Stimulated activated CD8-positive, alpha-beta memory T cell treated with anti-CD3 and anti-CD28 coated beads, Interleukin-7, amount 100 ng/mL, for 1 hour (primary cell): ENCODE measurements at places on chromosomes 11 and 22.

- DNase-seq: no peak
Measured at GRCh38 chr11:115659061-115659963, 155.1 kb upstream of the CADM1 start.

GRCh38 chr11:96293598-96294021, 49.4 kb downstream of the MAML2 start:
- DNase-seq: no peak

GRCh38 chr11:80155412-80156017, 714.7 kb upstream of the TENM4 start:
- no peak for DNase-seq

- no peak for DNase-seq
Measured at GRCh38 chr11:8040261-8040920, 40.6 kb upstream of the TUB start.

DNA sequence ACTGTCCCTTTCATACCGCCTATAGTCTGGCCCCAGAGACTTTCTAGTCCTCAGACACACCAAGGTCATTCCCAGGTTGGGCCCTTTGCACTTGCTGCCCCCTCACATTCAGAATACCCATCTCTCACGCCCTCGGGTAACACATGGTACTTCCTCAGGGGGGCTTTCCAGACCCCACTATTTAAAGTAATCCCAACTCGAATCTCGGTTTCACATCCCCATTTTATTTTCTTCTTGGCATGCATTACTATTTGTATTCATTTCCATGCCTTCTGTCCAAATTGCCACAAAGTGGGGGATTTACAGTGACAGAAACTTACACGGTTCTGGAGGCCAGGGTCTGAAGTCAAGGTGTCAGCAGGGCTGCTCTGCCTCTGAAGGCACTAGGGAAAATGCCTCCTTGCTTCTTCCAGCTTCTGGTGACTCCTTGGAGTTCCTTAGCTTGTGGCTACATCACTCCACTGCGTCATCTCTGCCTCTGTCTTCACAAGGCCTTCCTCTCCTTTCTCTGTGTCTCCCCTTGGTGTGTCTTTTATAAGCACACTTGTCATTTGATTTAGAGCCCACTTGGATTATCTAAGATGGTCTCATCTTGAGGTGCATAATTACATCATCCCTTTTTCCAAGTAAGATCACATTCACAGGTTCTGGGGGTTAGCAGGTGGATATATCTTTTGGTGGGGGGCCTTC, 15.1 kb downstream of the RCN1 start:
- DNase-seq: no peak

DNA sequence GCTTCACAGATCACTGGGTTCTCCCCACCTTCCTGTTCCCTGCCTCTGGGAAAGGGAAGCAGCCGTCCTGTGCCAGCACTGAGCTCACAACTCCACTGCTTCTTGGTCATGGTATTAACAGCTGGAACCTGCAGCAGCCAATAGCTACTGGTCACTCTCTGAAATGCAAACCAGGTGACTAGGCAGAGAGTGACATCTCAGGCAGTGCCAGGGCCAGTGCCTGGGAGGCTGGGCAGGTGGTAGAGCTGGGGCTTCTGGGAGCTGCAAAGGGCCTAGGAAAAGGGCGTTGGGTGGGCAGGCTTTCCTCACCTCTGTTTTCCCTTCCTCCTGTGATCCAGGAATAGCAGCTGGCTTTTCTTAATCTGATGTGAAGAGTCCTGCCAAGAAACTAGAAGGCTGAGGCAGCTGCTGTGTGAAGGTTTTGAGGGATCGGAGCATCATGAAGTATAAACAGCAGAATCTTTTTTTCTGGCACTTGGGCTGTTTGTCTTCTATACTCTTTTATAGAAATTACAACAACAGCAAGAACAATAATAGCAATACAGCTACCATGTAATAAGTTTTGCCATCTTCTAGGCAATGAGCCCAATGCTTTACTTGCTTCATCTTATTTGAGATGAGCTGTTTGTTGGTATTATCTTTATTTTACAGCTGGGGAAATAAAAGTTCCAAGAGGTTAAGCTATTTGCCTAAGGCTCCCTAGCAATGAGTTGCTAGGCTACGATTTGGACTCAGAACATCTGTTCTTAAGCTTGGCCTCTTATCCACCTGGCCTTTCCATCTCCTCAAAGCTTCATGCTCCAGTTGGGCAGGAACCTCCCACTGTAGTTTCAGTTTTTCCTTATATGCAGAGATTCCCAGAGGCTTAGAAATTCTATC, 22.0 kb upstream of the CD44 start:
- DNase-seq: no peak

DNA sequence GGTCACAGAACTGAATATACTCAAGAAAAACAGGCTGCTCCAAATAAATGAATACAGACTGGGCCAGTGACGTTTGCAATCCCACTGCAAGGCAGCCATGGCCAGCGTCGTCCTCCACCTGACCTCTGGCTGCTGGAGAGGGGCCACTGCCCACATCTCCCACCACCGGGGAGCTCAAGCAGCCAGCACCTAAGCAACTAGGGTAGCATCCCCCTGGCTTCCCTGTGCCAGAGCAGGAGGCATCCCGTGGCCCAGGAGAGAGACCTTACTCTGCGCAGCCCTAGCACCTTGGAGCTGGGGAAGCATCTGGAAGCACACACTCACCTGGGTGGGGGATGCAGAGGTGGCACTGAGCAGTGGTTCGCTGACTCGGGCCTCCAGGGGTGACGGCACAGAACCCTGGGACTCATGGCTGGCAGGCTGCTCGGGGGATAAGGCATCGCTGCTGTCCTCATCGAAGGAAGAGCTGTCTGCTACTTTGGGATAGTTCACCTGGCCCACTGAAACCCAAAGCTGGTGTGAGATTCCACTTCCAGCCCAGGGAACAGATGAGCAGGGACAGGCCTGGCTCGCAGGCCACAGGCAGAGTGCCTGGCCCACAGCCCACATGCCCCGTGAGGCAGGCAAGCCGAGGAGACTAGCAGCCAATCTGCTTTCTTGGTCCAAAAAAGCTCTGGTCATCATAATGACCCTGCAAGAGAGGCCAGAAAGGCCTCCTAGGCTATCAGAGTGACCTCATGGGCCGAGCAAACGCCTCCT, 53.7 kb downstream of the SGSM3 start:
- DNase-seq: no peak

GRCh38 chr11:134762248-134763029, 350.4 kb upstream of the B3GAT1 start:
- DNase-seq: no peak

DNA sequence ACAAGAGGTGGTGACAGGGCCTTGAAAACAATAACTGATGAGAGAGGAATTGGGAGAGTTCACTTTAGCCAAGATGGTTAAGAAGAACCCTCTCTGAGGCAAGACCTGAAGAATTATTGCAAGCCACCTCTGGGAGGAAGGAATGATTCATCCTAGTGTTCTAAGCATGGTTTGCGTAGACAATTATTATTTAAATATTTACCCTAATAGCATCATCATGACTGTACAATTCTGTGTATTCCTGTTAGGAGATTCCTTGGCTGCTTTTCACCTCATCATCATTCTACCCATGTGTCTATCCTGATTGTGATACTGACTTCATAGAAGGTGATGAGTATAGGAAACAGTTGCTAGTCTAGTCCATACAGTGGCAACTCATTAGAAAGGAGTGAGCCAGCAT, 264.4 kb downstream of the DDX10 start:
- no peak for DNase-seq

DNA sequence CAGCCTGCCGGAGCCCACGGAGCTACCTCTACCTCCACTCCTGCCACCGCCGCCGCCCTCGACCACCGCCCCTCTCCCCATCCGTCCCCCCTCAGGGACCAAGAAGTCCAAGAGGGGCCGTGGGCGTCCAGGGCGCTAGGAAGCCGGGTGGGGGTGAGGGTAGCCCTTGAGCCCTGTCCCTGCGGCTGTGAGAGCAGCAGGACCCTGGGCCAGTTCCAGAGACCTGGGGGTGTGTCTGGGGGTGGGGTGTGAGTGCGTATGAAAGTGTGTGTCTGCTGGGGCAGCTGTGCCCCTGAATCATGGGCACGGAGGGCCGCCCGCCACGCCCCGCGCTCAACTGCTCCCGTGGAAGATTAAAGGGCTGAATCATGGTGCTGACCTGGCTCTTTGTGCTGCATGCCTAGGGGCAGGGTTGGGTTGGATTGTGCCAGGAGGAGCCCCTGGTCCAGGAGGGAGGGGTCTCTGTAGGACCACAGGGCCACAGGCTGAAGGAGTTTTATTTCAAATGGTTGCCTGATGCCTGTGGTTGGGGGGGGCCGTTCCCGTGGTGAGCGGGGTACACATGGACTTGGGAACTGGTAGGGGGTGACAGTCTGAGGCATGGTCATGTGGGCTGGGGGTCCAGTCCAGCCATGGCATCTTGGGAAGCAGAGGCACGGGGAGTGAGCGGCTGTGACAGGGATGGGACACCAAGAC, 2.3 kb downstream of the PTPRCAP start:
- no peak for DNase-seq

DNA sequence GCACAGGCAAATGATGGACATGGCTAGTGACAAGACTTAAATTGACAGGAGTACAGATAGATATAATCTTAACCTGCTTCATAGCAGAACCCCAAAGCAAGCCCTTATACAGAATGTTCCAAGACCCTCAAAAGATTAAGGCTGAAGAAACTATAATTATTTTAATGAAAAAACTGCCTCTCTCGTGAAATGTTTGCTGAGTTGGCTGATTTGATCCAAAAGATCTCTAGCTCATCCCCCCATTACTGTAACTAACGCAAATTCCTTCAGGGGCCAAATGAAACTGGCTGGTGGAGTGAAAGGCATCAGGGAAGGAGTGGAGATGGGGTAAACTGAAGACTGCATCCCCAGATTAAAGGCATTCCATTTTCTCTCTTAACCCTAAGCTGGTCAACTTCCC, 19.3 kb downstream of the ALG9 start:
- DNase-seq: no peak

GRCh38 chr22:28146401-28147314, 227.6 kb upstream of the PITPNB start:
- no peak for DNase-seq

DNA sequence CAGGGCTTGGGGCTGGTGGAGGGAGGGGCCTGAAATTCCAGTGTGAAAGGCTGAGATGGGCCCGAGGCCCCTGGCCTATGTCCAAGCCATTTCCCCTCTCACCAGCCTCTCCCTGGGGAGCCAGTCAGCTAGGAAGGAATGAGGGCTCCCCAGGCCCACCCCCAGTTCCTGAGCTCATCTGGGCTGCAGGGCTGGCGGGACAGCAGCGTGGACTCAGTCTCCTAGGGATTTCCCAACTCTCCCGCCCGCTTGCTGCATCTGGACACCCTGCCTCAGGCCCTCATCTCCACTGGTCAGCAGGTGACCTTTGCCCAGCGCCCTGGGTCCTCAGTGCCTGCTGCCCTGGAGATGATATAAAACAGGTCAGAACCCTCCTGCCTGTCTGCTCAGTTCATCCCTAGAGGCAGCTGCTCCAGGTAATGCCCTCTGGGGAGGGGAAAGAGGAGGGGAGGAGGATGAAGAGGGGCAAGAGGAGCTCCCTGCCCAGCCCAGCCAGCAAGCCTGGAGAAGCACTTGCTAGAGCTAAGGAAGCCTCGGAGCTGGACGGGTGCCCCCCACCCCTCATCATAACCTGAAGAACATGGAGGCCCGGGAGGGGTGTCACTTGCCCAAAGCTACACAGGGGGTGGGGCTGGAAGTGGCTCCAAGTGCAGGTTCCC, at the start of gene APOC3:
TSS of gene APOC3 (plus strand) at position 383 of the 659 bp plus-strand sequence. CDS start 676 bp downstream, outside the sequence.
- DNase-seq: no peak

DNA sequence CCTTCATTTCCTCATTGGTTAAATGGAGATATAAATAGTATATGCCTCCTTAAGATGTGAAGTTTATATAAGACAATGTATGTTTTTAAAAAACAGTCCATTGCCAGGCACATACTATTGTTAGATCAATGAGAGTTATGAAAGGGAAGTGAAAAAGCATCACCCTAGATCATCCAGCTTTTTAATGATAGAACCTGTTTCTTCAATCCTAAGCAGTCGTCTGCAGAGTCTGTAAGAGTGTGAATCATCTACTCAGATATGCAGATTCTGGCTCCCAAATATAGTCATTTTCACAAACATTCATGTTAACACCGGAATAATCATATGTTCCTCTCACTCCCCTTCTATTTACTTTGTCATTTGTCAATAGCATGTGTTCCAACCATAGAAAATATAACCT, 65.3 kb upstream of the SLN start:
- DNase-seq: no peak

DNA sequence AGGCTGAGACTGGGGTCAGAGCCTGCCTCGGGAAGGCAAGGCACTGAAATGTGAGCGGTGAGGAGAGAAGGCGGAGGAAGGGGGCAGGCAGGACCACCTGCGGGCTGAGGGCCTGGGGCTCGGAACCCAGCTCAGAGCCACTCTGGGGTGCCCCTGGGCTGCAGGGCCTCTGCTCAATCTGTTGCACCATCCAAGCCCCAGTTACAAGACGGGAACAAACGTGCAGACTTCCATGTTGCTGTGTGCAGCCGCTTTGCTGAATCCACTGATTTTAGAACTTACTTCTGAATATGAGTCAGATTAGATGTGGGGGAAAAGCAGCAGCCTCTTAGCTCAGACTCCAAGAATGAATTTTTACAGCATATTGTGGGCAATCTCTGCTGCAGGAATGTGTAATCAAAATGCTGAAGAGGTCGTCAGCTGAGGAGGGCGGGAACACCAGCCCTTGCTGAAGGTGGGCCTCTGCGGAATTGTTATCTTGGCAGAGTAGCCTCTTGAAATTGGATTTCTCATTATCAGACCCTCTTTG, 21.6 kb downstream of the PARVG start:
- no peak for DNase-seq

DNA sequence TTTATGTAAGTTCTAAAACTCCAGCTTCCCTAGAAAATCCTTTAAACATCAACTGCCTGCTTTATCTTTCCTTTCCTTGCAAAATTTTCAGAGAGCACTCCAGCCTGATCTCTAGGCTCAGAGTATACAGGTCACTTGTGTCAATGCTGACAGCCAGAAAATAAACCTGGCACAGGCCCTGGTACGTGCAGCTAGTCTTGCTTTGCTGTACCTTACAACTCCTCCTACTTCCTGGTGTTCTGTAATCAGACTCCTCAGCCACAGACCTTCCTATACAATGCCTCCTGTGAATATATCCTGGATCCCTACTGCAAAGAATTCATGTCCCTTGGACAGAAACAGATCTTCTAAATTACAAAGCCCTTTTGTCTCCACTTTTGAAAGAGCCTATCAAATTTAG, 24.2 kb upstream of the TMEM123 start:
- no peak for DNase-seq

DNA sequence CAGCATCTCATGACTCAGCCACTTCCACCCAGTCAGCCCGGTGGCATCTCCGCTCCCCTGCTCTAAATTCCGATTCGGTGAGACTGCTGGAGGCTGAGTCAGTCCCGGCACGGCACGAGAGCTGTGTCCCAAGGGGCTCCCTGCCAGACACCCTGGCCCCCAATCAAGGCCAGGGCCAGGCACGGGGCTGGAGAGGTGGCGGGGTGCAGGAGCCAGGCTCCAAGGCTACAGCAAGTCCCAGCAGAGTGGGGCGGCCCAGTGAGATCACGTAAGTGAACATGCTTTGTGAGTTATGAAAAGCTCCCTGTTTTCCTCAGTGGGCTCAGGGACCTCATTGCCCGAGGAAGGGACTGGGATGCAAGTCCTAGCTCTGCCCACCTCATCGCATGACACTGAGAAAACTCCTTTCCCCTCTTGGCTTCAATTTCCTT, 3.0 kb downstream of the C11orf68 start:
- DNase-seq: no peak
